ENCODE measurements at places on chromosomes 7 and 10.

DNA sequence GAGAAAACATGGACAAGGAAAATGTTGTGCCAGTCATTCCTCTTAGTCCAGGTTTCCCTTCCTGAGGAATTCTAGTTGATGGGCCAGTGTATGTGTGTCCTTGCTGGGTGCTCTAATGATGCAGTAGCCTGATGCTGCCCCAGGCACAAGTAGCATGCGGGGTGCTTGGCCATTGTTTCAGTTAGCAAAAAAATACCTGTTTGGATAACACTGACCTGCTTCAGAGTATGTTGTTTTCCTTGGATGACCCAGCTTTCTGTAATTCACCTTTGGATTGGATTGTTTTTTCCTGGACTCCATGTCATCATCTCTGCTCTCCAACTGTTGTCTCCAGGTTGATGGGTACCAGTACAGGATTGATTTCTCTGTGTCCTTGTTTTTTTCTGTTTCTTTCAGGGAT, 169.2 kb downstream of the SND1 start:
- no peak for DNase-seq

DNA sequence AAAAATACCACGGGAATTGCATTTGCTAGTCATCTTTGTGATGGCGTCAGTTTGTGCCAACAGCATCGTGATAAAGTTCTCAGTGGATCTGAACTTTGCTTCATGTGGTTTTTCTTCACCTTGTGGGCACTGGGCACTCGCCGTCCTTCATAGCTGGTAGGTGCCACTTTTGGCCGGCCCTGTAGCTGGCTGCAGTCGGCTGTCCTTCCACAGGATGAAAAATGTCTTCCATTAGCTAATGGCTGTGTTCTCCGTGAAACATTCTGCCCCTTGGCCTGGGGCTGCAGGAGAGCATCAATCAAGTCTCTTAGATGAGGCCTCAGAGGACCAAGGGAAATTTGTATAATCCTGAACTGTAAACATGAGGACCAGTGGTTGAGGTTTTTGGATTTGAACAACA, 145.3 kb downstream of the DYNC1I1 start:
- no peak for DNase-seq

GRCh38 chr7:27118580-27118979, 12.0 kb downstream of the HOXA4 start:
- no peak for DNase-seq

DNA sequence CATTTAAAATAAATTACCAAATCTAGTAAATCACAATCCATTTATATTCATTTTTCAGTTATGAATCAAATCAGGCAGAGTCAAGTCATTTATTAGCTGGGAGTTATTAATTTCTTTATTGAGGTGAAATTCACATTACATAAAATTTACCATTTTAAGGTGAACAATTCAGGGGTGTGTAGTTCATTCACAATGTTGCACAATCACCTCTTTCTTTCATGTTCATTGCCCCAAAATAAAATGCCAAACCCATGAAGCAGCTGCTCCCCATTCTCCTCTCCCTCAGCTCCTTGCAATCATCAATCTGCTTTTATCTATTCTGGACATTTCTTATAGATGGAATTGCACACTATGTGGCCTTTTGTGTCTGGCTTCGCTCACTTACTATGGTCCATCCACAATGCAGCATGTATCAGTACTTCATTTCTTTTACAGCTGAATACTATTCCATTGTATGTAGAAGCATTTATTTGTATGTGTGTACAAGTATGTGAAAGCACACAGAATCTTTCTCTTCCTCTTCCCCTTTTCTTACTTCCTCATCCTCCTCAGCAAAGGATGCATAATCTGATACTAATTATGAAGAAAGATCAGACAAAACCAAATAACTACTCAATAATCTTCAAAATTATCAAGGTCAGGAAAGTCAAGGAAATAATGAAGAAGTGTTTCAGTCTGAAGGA, 60.6 kb downstream of the LMBR1 start:
- DNase-seq: no peak

DNA sequence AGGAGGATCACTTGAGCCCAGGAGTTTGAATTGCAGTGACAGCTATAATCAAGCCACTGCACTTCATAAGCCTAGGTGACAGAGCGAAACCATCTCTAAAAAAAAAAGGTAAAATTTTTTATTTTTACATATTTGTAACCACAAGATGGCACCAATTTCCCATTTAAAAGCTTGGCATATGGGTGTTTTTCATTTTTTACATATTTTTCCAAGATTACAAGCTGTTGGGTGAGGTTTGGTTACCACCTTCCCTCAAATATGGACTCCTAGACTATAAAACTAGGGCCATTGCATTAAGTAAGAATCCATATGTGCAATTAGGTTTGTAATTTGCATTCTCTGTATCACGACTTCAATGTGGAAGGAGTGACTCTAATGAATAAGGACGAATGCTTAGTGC, 129.3 kb upstream of the ACBD5 start:
- no peak for DNase-seq

Measured in effector memory CD4-positive, alpha-beta T cell (primary cell).